ENCODE measurements at places on chromosomes 7 and 10.
A peak's percentile ranks its signal among the peaks of the same experiment; 100 is the strongest.

DNA sequence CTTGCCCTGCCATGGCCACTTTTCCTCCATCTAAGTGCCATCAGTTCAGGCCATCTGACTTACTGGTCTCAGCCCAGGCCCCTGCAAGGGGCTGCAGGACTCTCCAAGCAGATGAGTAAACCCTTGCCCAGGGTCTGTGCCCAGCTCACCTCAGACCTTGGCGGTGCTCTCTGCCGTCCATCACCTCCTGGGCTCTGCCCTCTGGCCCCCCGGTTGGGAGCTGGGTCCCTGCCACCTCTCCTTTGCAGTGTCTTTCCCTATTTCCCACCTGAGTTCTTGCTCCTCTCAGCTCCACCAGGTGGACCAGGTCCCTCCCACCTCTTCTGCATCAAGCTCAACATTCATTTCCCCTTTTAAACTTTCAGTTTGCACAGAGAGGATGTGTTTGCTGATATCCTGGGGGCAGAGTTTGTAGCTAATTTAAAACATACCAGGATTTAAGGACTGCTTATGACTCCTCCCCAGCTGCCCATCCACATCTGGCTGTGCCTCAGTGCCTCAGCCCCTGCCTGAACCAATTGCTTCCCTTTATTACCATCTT is 135.5 kb downstream of the SLIT1 start:
- no peak for DNase-seq

DNA sequence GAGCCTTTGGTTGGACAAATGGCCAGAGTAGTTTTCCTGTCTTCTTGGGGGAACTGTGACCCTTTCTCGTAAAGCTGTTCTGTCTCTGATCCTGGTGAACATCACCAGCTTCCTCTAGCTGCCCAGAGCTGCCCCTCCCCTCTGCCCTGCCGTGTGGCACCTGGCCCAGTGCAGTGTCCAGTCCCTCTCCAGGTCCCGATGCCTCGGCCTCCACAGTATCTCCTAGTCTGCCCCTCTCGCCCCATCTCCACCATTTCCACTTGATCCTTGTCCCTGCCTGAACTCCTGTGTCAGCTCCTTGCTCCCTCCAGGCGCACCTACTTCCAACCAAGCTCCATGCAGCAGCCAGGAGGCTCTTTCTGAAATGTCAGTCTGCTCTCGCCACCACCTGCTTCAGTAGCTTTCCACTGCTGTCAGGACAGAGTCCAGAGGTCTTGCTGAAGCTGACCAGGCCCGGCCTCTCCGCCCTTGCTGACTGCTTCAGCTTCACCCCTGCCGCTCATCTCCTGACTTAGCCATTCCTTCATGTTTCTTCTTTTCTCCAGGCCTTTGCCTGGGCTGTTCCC is 133.6 kb downstream of the GRK5 start:
- no peak for DNase-seq

DNA sequence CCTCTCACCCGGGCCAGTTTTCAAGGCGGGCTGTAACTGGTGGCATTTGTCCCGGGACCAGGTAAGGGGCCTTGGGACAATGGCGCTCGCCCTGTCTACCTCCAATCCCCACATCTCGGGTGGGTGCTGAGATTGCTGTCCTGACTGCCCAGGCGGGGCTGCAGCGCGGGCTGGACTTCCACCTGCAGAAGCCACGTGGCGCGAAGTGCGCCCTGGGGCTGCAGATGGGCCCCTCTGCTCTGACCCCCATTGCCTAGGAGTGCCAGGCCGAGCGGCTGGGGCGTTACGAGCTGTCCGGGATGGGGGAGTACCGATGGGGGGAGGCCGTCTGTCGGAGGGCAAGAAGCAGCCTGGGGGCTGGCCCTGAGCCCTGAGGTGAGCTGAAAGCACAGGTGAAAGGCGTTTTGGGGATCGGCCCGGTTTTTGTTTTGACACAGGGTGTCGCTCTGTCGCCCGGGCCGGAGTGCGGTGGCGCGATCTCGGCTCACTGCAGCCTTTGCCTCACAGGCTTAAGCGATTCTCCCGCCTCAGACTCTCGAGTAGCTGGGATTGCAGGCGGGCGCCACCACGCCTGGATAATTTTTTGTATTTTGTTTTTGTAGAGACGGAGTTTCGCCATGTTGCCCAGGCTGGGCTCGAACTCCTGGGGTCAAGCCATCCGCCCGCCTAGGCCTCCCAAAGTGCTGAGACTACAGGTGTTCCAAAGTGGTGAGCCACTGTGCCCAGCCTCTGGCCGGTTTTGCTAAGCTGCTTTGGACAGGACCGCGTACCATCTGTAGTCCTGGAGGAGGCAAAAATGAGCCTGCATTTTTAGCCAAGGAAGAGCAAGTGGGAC is at the start of gene SFXN2:
TSS of gene SFXN2 (plus strand) at position 16 of the 835 bp plus-strand sequence. CDS start 12,001 bp downstream, outside the sequence.
- peak; percentile 74 for DNase-seq

GRCh38 chr7:26618449-26618848 is 245.9 kb downstream of the SKAP2 start:
- no peak for DNase-seq

GRCh38 chr7:91657483-91658071 is 222.9 kb downstream of the MTERF1 start:
- no peak for DNase-seq

GRCh38 chr7:36085096-36085495 is 68.0 kb upstream of the EEPD1 start:
- DNase-seq, result no peak

- no peak for DNase-seq
Measured at GRCh38 chr7:108809356-108809755, 239.7 kb downstream of the DNAJB9 start.

GRCh38 chr10:48632166-48632565 is 27.3 kb upstream of the ARHGAP22 start:
- DNase-seq, result no peak

DNA sequence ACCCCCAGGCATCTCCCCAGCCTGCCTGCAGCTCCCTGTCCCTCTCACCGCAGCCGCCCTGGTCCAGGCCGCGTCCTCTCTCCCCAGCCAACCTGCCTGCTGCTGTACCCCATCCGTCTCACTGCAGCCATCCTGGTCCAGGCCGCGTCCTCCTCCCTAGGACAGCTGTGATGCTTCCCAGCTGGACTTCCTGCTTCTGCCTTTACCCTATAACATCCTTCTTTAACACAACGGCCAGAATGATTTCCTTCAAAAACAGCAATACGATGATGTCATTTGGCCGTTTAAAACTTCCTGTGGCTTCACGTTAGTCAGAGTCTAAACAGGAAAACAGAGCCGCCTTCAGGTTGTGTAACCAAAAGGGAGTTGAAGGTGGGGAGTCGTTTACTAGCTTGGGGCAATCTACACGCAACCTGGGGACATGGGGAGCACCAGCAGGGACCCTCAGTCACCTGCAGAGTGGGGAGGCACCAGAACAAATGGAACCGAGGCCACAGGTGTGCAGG is 32.2 kb upstream of the ZFAND2A start:
- DNase-seq, result peak; percentile 47

DNA sequence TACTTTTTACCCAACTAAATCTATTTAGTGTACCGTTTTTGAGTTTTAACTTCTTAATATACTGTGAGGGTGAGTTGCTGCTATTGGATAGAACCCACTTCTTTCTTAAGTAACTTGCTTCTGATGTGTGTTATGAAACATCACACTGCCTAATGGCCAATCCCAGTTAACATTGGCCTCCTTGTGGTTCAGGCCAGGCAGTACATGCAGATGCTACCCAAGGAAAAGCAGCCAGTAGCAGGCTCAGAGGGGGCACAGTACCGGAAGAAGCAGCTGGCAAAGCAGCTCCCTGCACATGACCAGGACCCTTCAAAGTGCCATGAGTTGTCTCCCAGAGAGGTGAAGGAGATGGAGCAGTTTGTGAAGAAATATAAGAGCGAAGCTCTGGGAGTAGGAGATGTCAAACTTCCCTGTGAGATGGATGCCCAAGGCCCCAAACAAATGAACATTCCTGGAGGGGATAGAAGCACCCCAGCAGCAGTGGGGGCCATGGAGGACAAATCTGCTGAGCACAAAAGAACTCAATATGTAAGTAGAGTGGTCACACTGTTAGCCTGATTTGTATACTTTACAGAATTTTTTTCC is 39.7 kb downstream of the TES start:
- peak; percentile 51 for DNase-seq

DNA sequence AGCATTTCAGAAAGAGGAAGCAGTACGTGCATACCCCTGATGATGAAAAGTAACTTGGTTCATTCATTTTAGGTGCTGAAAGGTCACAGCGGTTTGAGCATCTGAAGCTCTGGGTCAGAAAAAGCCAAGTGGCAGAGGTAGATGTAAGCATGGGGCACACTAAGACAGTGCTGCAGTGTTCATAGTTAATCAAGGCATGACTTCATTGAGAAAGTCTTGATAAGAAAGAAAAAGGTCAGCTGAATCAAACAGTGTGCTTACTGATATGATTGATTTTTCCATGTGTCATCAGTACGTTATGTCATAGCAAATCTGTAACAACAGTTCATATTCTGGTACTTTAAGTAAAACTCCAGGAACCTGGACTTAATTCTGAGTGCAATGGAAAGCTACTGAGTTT is 107.7 kb upstream of the PCLO start:
- no peak for DNase-seq

DNA sequence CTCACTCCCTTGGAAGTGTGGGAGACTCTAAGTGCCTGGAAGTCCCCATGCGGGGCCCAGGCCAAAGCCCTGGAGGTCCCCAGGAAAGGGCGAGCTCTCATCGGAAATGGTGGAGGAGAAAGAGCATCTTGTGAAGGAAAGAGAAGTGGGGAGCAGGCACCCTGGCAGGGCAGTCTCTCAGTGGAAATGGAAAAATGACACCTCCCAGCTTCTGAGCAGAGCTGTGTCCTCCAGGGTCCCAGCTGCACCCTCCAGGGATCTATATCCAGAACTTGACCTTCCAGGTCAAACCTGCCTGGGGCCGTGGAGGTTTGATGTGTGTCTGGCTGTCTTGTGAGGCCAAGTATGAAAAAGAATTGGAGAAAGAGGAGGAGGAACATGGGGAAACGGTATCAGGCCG is 29.5 kb downstream of the PAX2 start:
- DNase-seq, result no peak

- no peak for DNase-seq
Measured at GRCh38 chr10:11647676-11648075, 36.2 kb upstream of the USP6NL start.

DNA sequence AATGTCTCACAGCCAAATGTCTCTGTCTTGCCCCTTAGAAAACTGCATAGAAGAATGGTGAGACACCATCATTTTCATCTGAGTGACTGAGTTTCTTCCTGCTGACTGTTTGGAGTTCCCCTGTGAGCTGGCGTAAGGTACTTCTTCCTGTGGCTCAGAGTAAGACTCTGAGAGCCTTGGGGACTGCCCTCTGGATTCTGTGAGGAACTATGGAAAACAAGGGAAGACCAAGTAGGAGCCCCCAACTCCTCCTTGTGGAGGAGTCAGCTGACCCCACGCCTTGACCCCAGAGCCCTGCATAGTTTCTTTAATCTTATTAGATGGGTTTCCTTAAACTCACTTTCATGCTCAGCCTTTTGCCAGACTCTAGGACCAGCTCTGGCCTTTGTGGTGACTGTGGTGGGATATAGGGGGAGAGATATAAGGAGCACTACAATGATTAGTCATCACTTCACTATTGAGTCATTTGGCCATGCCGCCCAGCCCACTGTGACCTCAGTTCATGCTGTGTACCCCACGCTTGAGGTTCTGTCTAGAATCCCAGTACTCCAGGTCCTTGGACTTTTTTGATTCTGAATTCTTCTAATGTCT is 51.8 kb upstream of the FAM133B start:
- peak; percentile 69 for DNase-seq

DNA sequence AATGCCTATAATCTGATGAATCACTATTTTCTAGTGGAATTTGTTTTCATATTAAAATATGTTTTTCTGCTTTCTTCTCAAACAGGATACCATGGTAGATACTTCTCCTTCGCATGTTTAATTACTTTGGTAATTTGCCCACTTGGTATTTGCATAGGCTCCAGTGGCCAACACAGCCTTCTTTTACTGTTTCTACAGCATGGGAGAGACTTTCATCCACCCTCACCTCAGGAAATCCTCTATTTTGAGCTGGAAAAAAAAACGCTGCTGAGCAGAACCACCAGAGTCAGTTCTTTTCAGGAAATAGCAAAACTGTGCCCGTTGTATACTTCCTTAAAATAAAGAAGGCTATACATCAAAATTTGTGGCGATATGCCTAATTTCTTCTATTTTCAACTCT is 213.3 kb downstream of the MDFIC start:
- peak; percentile 67 for DNase-seq

- DNase-seq, result peak; percentile 82
Measured at GRCh38 chr10:87504640-87505365, at the start of gene MINPP1. Gene MINPP1, plus strand, starts transcription at chr10:87504893. Its CDS starts 23 bp downstream, at chr10:87504916.

DNA sequence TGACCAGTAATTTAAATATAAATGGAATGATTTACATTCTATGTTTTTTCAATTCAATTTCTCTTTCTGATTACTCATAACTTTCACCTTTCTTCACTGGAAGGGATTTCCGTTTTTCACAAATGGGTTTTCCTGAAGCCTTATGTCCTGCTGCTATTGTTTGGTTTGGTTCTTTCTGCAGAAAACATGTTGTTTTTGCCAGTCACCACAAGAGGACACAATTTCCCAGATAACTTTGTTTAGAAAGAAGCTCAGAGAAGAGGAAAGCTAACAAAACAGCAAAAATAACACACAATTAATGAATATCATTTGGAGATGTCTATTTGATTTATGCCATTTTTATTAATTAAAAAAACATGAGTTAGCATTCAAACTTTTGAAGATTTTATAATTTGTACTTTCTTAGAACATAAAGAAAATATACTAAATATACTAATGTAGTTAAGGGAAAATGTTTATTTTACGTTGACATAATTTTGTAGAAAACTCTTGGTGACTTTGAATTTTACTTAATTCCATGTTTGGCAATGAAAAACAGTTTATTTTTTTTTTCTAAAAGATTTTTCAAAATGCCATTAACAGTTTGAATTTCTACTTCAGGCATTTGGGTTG is 4.6 kb upstream of the TWIST1 start:
- DNase-seq, result peak; percentile 3

DNA sequence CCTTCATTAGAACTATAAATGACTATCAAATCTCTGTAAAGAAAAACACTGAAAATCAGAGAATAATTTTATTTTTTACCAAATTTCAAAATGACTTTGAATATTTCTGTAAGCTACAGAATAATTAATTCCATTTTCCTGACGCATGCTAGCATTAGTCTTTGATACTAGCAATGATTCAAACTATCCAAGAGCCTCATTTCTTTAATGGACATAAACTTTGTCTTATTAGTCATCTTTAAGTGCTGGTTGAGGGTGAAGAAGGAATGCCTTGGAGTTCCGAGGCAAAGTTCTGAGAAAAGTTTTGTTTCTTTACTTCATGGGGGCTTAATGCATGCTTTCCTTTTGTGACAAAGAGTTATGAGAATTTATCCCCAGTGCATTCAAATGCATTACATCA is 137.3 kb downstream of the AGMO start:
- no peak for DNase-seq

GRCh38 chr10:22459496-22459895 is 114.2 kb downstream of the SPAG6 start:
- no peak for DNase-seq

GRCh38 chr10:59672150-59672875 is 37.3 kb downstream of the SLC16A9 start:
- DNase-seq, result no peak

- no peak for DNase-seq
Measured at GRCh38 chr7:101885597-101885955, 68.2 kb downstream of the CUX1 start.

All from Kasumi-1 (cell line).